Prostate gland (tissue), 2 donors: ENCODE measurements at places on chromosomes 5 and 9. TPM values are rescaled to one million over a fixed set of nuclear protein-coding genes. Genes with fewer than 3 reads are reported as not detected.

DNA sequence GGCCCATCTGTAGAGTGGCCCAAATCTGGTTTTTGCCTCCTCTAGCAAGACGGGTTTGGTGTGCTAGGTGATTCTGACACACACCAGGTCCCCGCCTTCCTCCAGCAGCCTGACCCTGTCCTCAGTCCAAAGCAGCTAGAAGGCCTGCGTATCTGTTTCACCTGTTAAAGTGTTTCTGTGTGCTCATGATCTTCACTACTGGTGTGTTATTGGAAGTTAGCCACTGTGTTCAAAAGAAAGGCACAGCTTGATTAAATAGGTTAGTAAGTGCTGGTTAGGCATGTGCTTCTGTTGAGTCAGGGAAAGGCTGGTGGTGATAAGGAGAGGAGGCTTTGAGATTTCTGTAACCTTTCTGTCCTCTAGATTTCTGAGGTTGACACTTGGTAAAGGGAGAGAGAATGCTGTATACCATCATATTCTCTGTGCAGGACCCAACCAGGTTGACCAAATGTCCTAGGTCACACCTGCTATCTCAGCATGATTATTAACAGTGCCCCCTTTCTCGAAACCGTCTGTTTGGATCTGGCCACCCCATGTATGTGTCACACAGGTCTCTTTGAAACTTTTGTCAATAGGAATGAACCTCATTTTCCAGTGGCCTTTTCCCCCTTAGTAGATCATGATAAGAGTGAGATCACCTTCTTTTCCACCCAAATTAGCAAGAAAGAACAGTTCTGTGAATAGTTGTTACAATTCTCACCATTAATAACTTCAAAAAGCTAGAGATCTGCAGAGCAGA is 58.8 kb downstream of the ARHGAP26 start:
- no peaks in the 10 kb centered on the region for H3K4me1 ChIP-seq
- no peaks in the 10 kb centered on the region for H3K27me3 ChIP-seq
- H3K27ac ChIP-seq, result no peak overlapping the region
- DNase-seq, result no peak
- no peak overlapping the region for H3K4me3 ChIP-seq

DNA sequence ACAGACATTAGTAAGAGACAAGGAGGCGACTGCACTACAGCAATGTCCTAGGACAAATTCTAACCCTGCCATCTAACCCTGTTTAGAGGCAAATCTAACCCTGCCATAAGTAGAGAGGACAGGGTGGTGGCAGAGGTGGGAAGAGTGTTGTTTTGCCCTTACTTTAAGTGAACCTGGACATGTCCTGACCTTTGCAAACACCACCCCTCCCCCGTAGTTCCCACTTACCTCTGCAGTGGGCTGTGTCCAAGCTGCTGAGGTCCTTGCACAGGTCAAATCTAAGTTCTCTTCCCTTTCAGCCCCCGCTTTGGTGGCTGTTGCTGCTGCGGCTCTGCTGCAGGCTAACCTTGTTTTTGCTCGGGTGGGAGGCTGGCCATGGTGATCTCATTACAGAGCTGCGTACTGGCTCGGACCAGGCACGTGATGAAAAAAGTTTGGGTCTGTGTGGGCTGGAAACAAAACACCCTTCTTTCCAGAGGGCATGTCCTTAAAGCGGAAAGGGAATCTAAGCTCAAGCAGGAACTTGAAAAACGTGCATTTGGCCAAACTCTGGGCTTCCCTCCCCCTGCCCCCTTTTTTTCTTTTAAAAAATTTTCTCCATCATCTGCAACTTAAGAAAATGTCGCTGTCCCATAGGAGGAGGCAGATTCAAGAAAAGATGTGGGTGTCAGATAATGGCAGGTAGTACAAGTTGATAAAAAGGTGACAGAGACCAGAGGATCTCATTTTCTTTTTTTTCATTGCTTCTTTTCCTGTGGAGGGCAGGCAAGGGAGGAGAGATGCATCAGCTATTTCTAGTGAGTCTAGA is at the start of gene FAXDC2:
FAXDC2 (minus strand) TSS at position 349 of the 808 bp plus-strand sequence. CDS start 12,425 bp downstream, outside the sequence.
- no peaks in the 10 kb centered on the region for H3K4me1 ChIP-seq
- DNase-seq, result peak; percentile 71
- H3K36me3 ChIP-seq, result no peaks in the 10 kb centered on the region
- peak within 1 kb of the TSS; percentile 36 for H3K4me3 ChIP-seq

DNA sequence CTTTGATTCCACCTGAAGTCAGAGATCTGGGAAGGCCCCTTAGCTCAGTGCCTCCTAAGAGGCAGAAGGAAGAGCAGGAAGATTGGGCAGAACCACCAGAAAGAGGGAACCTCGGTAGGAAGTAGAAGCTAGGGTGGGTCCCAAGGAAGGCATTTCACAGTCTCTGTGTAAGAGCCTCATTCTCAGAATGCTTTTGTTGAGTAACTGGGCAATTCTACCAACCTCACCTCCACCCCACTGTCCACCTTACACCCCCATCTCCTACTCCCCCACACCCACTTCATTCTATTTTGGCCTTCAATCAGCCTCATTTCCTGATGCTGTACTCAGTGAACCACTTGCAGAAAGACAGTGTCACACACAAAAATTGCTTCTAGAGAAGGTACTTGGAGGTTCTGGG is 3.5 kb downstream of the HBEGF start:
- no peaks in the 10 kb centered on the region for H3K27me3 ChIP-seq
- H3K4me3 ChIP-seq, result no peak overlapping the region
- no peak for DNase-seq
- peaks cover 8% of the 10 kb centered on the region for H3K4me1 ChIP-seq
- H3K36me3 ChIP-seq, result no peaks in the 10 kb centered on the region
- H3K27ac ChIP-seq, result no peak overlapping the region

Gene GPR150
- total RNA-seq, result 0.51 TPM

- H3K27ac ChIP-seq, result no peak overlapping the region
- no peak for DNase-seq
- no peak overlapping the region for H3K4me3 ChIP-seq
Observed at GRCh38 chr9:27348785-27349697, 52.1 kb upstream of the EQTN start.

Gene DAB2
- total RNA-seq, result 38.1 TPM

DNA sequence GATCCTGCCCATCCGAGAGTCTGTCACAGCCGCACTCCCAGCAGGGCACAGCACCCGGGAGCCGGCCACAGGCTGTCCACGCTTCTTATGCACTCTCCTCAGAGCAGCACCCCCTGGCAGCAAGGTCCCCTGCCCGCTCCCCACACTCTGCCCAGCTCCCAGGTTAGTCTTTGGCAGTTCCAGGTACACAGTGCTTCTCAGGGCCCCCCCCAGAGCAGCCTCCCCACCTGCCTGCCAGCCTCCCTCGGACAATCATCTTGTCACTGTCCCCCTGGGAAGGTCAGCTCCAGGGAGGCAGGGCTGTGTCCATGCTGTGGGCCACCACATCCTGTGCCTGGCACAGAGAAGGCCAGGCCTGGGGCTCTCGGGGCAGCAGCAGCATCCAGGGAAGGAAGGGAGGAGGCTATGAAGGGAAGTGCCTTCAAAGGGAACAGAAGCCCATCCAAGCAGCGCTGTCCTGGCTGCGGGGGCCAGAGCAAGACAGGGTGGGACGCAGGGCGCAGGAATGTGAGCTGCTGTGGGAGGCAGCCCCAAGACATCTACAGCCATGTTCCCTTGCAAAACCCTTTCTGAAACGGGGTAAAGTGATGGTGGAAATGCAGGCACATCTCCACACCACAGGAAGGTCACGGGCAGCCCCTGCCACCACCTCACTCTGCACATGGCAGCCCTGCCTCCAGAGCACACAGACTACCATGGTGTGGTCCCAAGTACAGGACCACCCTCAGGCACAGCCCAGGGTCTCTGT is 68.6 kb upstream of the ADAMTS2 start:
- no peak overlapping the region for H3K27ac ChIP-seq
- no peak overlapping the region for H3K4me3 ChIP-seq
- H3K36me3 ChIP-seq, result no peaks in the 10 kb centered on the region
- no peak for DNase-seq
- H3K4me1 ChIP-seq, result no peaks in the 10 kb centered on the region

- H3K4me3 ChIP-seq, result no peak overlapping the region
- H3K4me1 ChIP-seq, result no peaks in the 10 kb centered on the region
- H3K27ac ChIP-seq, result no peak overlapping the region
- H3K27me3 ChIP-seq, result no peaks in the 10 kb centered on the region
Observed at GRCh38 chr5:173155912-173156311, 11.6 kb downstream of the BNIP1 start.

DNA sequence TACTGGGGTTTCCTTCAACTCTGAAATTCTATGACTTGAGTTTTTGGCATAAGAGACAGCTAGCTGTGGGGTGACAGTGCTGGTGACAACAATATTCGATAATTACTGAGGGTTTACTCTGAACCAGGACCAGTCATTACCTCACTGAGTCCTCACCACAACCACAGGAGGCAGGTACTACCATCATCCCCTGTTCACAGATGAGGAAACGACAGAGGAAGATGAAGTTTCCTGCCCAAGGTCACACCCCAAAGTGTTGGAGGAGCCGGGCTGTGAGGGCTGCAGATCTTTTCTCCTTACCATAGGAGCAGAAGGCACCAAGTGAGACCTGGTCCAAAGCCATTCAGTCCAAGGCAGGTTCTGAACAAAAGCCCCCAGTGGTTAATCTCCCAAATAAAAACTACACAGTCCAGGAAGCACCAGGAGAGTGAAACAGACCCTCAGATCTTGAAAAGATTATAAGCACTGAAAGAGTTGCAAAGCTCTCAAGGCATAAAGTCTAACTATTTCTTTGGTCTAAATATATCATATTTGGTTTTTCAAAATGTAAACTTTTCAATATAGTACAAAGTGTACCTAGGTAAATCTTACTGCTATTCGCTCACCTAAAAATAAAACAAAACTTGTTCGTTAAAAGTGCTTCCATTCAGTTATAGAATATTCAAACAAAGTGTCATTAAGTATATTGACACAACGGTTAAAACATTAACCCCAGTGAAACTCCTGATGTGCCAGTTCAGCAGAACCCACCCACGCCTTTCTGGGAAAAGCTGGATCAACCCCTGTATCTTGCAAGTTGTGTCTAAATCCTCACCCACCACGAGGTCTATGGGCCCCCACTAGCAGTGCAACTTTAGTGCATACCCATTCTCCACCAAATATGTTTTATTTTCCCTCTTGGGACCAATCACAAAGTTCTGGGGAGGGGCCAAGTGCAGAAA is 82.6 kb upstream of the EQTN start:
- no peaks in the 10 kb centered on the region for H3K27me3 ChIP-seq
- no peak for DNase-seq
- H3K4me1 ChIP-seq, result no peaks in the 10 kb centered on the region
- no peak overlapping the region for H3K4me3 ChIP-seq
- H3K36me3 ChIP-seq, result no peaks in the 10 kb centered on the region
- no peak overlapping the region for H3K27ac ChIP-seq
